ENCODE measurements at places on chromosomes 4 and X.

GRCh38 chr4:179569549-179569948 lies 2127.3 kb upstream of the AGA start:
- no peak for DNase-seq

DNA sequence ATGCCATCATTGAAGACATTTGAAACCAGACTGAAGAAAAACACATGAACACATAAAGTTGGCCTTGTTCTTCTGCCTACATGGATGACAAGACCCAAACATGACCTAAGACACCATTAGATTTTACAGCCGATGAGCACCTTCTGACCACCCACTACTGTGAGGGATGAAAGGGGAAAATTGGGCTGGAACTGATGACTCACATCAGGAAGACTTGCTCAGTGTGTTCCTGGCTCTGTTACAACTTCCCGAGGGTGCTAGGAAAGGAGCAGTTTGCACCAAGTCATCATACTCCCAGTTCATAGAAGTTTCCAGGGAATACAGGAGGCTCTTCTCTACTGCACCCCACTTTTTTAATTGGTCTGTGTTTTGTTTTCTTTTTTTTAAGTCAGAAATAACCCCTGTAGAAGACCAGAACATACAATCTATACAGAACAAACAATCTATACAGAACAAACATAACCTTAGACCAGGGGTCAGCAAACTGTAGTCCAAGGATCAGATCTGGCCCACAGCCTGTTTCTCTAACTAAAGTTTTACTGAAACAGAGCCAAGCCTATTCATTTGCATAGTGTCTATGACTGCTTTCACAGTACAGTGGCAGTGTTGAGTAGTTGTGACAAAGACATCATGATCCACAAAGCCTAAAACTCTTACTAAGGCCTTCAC lies 25.3 kb downstream of the BTC start:
- DNase-seq: no peak

DNA sequence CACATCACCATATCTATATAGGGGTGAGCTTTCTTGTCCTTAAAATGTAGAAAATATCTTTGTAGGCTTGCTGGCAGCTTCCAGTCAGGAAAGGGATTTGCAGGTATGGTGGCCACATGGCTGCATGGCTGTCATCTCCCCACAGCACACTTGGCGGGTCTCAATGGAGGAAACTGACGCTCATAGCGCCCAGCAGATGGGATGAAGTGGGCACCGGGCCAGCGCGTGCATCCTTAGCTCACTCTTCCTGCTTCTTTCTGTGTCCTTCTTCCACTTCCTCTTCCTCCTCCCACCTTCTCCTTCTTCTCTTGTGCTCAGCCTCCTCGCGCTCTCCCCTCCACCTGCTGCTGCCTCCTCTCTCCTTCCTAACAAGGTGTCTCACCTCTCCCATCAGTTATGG lies 156.2 kb upstream of the PSAPL1 start:
- DNase-seq: no peak

- DNase-seq: peak; percentile 64
Measured at GRCh38 chrX:154369449-154370299, 4.8 kb downstream of the FLNA start.

DNA sequence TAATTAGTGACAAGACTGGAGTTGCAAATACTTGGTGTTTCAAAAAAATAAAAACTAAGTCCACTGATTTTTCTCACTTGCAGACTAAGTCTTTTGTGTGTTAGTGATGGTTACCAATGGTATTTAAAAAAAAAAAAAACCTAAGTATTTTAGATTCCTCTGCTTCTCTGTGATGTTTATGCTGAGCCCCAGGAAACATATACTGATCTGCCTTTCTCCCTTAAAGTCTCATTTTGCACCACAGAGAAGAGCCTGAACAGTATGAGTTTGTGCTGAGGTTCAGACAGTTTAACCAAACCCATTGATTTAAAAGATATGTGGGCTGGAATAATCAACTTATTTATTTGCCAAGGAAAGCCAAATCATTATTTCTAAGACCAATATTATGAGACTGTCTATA lies 1305.0 kb downstream of the PCDH18 start:
- DNase-seq: no peak

- DNase-seq: no peak
Measured at GRCh38 chr4:114389070-114389685, 209.4 kb upstream of the UGT8 start.

All from CD4-positive, alpha-beta T cell treated with Interleukin-6 at 100 ng/mL for 8 hours (primary cell).